ENCODE measurements at places on chromosomes 12 and 14.

GRCh38 chr12:10959804-10960203 lies 20.7 kb upstream of the TAS2R14 start:
- no peak for DNase-seq

- DNase-seq = no peak
Observed at GRCh38 chr14:68680541-68681051, 112.3 kb downstream of the ZFP36L1 start.

DNA sequence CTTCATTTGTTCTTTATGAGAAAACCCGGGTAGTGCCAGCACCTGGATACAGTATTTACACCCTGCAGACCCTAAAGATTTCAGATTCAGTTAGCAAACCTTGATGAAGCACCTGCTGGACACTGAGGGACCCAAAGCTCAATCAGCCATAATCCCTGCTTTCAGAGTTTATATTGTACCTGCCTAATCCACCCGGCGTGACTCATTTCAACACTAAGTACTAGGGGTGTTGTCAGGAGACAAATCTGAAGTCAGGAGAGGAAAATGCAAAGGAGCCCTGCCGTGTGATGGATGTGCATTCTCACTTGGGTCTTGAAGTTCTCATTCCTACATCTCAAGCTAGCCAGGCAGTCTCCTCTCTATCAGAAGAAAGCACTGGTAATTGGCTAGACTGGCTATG lies 176.7 kb upstream of the BCL2L14 start:
- no peak for DNase-seq

- DNase-seq = no peak
Observed at GRCh38 chr14:34980337-34980900, 2.4 kb upstream of the SRP54 start.

GRCh38 chr12:4284306-4284705 lies 10.7 kb downstream of the CCND2 start:
- no peak for DNase-seq

DNA sequence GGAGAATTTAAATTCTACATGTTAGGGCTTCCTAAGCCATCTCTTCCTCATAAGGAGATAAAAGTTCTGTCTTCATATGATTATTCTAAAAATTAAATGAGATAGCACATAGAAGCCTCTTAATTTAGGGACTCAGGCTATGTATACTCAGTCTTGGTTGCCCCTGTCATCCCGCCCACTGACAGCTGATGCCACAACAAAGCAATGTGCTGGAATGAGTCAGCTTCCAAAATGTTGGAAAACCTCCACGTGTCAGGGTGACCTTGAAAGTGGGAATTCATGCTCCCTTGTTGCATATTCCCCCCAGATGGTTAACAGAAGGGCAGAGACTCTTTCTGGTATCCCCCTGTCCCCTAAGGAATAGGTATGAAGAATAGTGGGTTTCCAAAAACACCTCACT lies 238.0 kb upstream of the DDHD1 start:
- DNase-seq = no peak

DNA sequence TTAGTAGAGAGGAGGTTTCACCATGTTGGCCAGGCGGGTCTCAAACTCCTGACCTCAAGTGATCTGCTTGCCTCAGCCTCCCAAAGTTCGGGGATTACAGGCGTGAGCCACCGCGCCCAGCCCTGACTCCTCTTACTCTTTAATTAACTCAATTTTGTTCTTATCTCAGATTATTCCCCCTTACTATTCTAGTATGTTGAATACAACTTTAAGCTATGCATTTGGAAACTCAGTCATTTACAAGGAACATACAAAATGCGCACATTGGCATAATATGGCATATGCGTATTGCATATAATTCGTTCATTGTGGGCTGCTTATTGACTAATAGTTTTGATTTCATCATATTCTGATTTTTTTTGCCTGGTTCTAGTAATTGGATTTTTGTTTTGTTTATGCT lies 10.8 kb upstream of the CD163 start:
- no peak for DNase-seq

GRCh38 chr12:52518574-52519386 lies 1.4 kb downstream of the KRT5 start:
- DNase-seq = no peak

DNA sequence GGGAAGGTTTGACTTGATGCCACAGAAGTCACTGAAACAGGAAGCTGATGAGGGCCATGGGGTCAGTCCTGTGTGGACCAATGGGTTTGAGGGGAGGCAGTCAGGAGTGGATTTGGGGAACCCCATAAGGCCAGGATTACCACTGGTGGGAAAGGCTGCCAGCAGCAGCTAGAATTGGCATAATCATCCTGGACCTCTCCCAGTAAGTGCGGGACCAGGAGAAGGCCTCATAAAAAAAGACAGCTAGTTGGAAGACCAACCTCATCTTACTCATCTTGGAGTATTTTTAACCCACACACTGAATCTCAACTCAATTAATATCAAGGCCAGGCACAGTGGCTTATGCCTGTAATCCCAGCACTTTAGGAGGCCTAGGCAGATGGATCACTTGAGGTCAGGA lies 22.7 kb downstream of the TBX3 start:
- DNase-seq = no peak

- DNase-seq = no peak
Observed at GRCh38 chr14:33848009-33848408, 102.9 kb downstream of the EGLN3 start.

GRCh38 chr14:29216268-29217232 lies 450.0 kb downstream of the FOXG1 start:
- DNase-seq = no peak

DNA sequence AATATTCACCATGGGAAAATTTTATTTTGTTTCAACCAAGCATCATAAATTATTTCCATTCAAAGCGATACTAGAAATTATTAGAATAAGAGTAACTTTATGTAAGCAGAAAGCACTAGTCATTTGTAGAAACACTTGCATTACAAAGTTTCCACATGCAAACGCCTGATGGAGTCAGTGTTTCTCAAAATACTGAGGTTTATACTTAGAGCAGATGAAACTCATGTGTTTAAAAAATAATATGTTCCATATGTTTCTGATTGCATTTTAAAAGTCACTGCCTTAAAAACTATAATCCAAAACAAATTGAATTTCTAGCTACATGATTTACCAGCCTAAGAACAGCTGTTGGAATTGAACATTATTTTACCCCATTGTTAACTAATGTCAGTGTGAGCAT lies 1246.4 kb downstream of the SLC16A7 start:
- no peak for DNase-seq

- DNase-seq = no peak
Observed at GRCh38 chr12:113464452-113464775, 7.3 kb downstream of the LHX5 start.

DNA sequence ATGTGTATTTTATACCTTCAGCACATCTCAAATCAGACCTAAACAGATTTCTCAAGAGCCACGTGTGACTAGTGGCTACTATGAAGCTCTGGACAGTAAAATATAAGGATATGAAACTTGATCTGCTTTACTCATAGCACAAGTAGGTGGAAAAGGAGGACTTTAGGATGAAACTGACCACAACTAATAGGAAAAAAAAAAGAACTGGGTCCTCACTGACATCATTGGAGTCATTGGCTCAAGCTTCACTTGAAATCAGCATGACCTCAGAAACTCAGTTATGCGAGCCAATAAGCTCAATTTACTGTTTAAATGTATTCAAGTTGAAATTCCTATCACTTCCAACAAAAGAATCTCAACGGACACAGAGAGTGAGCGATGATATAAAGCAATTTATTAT lies 34.1 kb upstream of the CIT start:
- DNase-seq = no peak

- DNase-seq = peak; percentile 17
Observed at GRCh38 chr12:131929581-131930456, 743 bp downstream of the PUS1 start.

DNA sequence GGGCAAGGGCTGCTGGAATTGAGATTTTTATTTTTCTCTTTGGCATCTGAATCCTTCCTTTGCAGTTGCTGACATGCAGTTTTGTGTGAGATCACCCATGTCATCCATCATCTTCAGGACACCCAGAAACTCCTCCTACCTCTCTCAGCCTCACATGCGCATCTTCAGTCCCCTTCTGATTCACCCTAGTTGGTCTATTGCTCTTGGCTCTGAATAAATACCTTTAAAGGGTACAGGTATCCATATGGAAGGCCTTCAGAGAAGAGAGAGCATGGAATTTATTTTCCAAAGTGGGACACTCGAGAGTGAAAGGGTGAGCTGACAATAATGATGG lies 41.8 kb downstream of the NTF3 start:
- no peak for DNase-seq

DNA sequence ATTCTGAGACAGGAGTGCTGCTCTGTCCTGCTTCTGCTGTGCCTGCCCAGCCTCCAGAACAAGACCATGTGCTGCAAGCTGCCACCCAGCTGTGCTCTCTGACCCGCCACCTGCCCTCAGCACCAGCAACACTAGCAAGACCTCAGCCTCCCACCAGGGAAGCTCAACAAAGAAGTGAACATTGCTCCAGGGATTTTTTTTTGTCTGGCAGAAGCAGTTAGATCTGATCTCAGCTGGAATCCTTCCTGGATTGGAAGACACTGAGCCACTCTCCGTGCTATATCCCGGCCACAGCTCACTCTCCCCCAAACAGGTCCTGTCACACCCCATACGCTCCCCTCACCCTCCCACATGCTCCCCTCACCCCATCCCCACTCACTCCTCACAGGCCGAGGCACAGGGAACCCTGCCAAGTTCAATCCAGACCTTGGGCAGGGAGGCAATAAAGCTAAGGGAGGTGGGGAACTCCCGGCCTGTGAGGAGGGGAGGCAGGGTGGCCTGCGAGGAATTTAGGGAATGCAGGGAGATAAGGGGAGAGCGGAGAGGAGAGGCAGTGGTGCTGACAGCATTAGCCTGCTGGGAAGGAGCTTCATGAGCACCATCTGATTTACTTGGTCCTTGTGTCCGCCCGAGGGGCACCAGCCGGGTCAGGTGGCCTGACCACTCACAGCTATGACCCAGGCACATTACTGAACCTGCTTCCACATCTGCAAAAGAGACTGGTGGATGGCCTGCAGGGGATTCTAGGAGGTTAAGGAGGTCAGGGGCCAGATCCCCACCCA lies 29.7 kb downstream of the CCDC85C start:
- DNase-seq = no peak

DNA sequence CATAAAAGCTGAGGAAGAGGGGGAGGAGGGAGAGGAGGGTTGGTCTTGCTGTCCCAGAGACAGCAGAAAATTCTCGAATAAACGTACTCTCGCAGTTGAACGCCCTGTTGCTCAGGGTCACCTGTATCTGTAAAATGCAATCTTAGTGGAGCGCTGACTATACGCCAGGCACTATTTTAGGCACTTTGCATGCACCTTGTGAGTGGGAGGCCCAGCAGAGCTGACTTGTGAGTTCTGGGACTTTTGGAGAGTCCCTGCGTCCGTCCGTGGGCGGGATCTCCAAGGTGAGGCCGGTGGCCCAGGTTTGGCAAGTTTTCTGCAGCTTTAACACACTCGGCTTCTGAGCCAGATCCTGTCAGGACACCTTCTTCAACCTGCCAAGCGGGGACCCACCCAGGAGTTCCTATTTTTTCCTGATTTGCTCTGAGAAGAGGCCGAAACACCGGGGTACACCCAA lies 32.5 kb upstream of the PLEKHG6 start:
- DNase-seq = no peak

- DNase-seq = no peak
Observed at GRCh38 chr12:131729254-131729955, 18.5 kb downstream of the SFSWAP start.

DNA sequence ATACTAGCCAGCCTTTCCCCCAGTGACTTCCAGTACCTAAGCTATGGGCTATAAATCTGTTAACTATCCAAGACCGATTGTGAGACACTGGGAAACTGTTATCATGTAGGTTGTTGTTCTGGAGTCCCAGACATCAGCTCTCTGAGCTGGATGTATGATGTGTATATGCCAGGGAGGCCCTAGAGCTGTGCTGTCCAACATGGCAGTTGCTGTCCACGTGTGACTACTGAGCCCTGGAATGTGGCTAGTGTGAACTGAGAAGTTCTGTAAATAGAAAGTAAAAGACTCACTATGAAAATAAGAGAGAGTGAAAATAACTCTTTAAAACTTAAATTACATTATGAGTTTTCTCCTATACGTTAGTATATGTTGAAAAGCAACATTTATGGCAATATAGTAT lies 755.8 kb upstream of the FBXO33 start:
- DNase-seq = no peak

DNA sequence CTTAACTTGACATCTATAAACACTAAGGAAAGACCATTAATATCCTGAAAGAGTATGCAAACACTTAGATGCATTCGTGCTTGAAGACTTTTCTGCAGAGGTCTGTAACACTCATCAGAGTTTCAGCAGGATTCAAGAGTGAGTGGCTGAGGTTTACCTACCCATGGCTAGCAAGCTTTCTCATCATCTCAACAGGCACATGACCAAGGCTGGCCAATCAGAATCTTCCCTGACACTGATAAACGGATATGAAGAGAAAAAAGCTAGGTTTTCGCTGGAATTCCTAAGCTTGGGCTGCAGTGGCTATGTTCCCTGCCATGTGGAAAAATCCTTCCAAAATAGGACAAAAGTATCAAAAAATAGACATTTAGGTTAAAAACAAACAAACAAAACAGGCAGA lies 162.1 kb upstream of the USP15 start:
- DNase-seq = no peak

DNA sequence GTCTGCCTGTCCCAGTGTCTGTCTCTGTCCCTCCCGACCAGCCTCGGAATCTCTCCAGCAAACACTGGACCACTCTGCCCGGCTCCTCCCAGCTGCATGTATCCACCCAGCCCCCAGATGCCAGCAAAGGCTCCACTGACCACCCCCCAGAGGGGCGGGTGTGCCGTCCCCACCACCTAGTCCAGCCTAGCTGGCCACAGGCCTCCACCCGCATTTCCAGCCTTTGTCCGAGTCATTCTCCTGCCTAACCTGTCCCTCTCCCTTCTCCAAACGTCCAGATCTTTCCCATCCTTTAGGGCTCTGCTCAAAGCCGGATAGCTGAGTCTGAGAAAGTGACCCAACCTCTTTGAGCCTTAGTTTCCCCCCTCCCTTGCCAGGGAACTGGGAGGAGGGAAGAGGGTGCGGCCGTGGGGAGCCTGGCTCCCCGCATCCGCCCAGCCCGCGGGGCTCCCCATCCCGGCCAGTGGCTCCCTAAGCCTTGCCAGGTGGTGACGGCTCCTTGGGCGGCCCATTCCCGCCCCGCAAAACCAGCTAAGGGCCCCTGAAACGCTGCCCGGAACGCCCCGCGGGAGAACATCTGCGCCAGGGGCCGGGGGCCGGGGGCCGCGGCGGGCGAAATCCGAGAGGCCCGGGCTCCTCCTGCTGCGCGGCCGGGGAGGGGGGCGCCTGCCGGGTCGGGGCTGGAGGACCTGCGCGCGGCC lies 34.6 kb upstream of the ANKRD9 start:
- no peak for DNase-seq

GRCh38 chr12:1044199-1044598 lies 53.2 kb downstream of the ERC1 start:
- no peak for DNase-seq

DNA sequence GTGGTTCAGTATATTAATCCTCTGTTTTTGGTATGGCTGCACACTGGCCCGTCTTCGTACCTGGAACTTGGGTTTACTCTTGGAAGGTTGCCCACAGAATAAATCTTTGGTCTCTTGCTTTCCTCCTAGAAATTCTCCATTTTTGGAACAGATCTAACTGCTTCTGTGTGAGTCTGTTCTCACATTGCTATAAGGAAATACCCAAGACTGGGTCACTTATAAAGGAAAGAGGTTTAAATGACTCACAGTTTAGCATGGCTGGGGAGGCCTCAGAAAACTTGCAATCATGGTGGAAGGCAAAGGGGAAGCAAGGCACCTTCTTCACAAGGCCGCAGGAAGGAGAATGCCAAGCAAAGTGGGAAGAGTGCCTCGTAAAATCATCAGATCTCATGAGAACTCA lies 407.8 kb upstream of the PDE3A start:
- DNase-seq = no peak

- DNase-seq = no peak
Observed at GRCh38 chr12:47277972-47278448, 198.3 kb upstream of the AMIGO2 start.
